NCI-H345 (cell line): ENCODE measurements at places on chromosomes 7 and 10.

DNA sequence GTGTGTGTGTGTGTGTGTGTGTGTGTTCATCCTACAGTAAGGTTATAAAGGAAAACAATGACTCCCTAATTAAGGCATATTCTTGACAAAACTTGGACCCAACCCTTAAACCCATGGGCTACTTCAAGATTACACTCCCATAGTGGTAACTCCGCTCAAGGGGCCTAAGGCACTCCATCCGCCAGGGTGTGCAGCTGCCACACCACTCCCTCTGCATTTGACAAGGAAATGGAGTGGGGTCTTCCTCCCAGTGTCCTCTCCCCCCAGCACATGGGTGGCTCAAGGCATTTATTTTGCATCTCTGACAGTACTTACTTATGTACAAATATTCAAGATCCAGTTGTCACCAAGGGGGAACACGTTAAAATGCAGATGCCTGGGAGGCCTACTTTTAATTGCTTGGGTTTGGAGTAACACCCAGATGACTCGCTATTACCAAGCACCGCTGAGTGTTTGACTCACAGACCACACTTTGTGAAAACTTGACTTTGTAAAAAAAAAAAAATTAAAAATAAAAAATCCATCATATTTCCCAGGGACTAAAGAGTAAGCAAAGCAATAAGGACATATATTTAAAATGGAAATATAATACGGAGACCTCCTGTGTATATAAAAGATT lies 53.0 kb upstream of the AGR3 start:
- no peak for DNase-seq

GRCh38 chr10:109769966-109770365 lies 153.3 kb downstream of the XPNPEP1 start:
- no peak for DNase-seq

DNA sequence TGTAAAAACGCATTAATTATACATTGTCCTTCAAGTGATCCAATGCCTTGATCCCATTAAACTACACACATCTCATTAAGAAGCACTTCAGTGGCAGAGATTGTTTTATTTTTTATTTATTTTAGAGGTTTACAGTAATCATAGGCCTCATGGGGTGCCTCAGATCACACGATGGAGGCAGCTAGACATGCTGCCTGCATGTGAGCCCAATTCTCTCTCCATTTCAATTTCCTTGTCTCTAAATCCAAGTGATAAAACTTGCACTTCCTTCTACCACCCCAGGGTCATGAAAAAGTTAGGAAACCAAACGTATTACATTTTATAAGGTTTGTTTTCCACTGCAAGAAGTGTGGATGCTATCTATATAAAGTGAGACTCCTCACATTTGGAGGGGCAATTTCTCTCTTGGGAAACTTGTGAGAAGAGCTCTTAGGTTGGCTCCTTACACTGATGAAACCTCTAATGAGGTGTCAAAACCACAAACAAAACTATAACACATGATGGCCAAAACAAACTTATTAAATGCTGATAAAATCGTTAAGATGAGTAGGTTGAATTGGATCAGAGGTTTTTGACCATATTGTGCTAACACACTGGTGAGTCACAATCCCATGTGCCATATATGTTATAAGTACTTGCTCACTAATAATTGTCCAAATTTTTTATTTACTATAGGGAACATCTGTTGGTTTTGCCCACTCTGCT lies 22.3 kb upstream of the XPNPEP1 start:
- DNase-seq, result no peak

DNA sequence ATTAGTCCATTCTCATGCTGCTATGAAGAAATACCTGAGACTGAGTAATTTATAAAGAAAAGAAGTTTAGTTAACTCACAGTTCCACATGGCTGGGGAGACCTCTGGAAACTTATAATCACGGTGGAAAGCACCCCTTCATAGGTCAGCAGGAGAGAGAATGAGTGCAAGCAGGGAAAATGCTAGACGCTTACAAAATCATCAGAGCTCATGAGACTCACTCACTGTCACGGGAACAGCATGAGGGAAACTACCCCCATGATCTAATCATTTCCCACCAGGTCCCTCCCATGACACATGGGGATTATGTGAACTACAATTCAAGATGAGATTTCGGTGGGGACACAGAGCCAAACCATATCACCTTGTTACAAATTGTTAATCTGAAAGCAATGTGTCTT lies 15.8 kb downstream of the TAS2R39 start:
- no peak for DNase-seq

- DNase-seq, result no peak
Observed at GRCh38 chr10:89337484-89337883, 9.7 kb downstream of the IFIT3 start.

DNA sequence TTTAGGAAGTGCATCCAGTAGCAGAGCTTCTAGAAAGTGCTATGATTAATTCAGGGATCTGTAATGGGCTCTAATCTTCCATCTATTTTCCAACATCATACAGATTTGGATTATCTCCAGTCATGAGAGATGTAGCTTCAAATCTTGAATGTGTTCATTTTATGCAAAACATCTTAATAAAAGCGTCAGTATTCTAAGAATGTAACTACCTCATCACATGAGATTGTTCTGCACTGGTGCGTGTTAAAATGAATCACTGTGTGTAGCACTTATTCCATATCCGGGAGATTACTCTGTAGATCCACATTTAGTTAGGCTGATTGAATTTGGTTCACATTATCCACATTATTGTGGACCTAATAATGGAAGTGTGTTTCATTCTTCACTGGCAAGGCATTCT lies 344.9 kb upstream of the CHRM2 start:
- DNase-seq, result no peak

DNA sequence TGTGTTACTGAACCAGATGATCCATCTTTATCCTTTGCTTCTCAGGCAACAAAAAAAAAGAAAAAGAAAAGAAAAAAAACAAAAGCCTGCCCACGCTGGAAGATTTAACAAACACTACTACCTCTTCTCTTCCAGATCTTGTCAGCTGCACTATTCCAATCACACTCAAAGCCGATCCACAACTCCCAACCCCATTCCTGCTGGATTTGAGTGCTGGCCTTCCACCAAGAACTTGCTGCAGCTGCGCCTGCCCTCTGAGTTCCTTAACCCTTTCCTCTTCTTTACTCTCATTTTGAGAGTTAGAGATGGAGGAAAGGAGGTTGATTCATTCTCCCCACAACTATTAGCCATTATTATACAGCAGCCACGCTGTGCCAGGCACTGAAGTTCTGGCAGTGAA lies 16.0 kb upstream of the ITGA8 start:
- DNase-seq, result no peak

- no peak for DNase-seq
Observed at GRCh38 chr7:111108000-111108399, 17.1 kb downstream of the LRRN3 start.

DNA sequence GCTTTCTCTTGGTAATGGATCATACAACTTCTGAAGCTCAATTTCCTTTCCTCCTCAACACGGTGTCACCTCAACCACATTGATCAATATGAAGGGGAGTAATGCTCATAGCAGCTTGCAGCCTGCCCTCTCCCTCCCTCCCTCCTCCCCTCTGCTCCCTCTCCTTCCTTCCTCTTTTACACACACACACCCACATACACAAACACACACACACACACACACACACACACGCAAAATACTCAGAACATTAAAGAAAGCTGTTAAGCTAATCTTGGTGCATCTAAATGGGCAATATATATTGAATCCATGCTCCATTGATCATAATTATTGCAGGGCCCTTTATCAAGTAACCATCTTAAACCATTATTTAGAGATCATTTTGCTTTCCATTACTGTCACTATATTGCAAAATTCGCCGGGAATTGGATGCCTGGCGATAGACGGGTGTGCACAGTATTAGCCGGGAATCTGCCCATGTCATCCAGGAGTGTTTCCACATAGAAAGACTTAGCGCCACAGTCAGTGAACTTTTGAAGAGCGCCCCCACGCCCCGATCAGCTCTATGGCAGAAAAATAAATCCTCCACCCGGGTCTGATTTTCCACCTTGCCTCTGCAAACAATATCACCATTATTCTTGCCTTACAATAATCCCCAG lies 122.0 kb downstream of the PRLHR start:
- no peak for DNase-seq

GRCh38 chr7:23027261-23027660 lies 13.3 kb upstream of the HYCC1 start:
- no peak for DNase-seq

DNA sequence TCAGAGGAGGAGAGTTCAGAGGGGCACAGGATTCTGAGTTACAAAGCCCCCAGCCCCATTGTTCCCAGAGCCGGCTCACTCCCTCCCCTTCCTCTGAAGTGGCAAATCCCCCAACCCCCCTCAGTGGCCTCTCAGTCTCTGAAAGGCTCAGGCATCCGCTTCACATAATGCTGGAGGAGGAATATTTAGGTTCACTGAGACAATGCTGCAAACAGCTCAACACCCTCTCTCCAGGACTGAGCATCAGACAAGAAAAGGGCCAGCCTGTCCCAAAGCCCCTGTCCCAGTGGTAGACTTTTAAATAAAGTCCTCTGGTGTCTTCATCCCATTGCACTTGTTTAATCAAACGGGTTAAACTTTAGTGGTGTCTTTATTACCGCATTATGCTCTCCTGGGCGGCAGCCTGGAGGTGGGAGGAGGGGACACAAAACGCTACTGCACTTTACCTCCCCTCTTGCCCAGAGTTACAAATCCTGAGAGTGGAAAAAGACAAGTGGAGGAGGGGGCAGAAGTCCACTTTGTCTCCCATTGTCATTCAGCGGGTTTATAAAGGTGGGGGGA lies 257.9 kb downstream of the FGFR2 start:
- DNase-seq, result no peak

DNA sequence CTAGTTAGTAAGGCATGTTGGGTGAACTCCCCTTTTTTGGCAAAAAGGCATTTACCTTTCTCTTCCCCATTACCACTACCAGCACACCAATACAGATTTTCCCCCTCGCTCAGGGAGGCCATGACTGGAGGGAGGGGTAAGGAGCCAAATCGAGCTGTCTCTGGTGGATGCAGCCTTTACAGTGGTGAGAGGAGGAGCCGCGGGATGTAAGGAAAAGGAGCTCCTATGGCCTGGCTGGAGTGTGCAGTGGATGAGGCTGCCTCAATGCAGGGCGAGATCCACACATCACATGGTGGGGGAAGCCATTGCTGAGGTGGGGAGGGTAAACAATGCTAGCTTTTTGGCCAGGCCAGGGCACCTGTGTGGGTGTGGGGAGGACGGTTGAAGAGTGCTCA lies 416.2 kb downstream of the EXOC4 start:
- no peak for DNase-seq

DNA sequence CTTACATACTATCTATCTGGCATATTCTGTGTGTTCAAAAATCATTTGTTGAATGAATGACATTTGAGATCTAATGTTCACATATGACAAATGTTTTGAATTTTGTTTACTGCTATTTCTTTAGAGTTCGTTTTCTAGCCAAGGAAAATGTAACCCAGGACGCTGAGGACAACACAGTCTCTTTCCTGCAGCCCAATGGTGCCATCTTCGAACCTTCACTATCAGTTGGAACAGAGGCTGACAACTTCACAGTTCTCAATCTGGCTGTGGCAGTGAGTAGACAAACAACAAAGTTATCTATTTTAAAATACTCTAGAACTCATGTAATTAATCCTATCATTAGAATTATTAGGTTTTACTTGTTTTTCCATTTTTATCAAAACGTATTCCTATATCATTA lies 22.5 kb downstream of the CD36 start:
- no peak for DNase-seq

DNA sequence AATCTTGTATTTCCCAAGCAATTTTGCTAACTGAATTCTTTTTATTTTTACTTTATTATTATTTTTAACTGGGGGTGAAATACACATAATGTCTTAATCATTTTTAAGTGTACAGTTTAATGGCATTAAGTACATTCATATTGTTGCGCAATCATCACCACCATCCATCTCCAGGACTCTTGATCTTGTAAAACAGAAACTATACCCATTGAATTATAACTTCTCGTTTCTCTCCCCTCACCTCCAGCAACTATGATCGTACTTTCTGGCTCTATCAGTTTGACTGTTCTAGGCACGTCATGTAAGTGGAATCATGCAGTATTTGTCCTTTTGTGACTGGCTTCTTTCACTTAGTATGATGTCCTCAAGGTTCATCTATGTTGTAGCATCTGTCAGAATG lies 108.8 kb downstream of the ARL5B start:
- DNase-seq, result no peak

DNA sequence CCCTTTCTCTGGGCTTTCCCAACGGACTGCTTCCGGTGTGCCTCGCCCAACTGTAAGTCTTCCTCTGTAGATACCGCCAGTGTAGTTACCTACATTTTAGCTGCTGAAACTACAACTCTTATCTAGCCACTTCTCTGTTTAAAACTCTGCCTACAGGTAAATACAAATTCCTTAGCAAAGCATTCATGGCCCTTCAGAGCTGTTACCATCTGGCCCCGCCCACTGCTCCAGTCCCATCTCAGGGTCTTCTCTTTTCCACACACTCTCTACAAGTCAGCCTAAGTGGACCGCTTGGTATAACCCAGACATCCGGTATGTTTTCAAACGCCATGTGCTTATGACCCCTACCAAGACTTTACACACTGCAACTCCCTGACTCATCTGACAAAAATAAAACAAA lies 41.0 kb upstream of the LAMB4 start:
- DNase-seq, result no peak

DNA sequence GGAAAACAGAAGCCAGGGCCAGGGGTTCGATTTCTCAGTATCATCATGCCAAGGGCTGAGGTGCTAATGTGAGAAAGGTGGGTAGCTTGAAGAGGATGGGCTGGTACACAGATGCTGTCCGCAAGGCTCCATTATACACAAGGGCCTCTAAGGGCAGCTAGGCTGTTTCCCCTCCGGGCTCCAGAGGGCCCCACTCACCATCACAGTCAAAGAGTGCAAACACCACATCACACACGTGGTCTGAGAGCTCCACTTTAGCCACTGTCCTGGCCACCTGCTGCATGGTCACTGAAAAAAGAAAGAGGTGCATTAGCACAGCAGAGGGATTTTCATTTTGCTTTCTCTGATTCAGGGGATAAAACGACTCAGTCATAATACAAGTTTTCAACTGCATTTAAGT lies 20.9 kb upstream of the DNAJB12 start:
- no peak for DNase-seq

- no peak for DNase-seq
Observed at GRCh38 chr7:155874010-155874409, 61.7 kb upstream of the SHH start.

DNA sequence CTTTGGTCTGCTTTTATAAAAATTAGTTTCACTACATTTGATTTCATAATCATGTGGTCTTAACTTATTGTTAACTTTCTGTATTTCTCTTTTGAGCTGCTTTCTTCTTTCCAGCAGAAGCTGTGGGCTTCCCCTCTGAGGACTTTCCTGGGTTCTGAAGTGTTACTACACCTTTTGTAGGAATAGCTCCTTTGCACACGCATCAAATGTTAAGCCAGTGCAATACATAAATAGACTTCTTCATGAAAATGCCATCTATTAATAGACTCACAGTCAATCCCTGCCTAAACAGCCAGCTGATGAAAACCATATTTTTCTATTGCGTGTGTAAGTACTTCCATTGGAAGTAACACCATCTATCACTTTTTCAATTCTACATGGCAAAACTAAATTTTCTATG lies 1.5 kb downstream of the ABCB4 start:
- no peak for DNase-seq
